ENCODE measurements at places on chromosomes 11 and 22.

GRCh38 chr22:25702040-25702439, 39.9 kb upstream of the MYO18B start:
- DNase-seq: peak; percentile 6

- no peak for DNase-seq
These were observed 258.9 kb downstream of the BUD13 start for GRCh38 chr11:116513894-116514293.

- DNase-seq: no peak
These were observed 29.0 kb downstream of the LAYN start for GRCh38 chr11:111569476-111569875.

DNA sequence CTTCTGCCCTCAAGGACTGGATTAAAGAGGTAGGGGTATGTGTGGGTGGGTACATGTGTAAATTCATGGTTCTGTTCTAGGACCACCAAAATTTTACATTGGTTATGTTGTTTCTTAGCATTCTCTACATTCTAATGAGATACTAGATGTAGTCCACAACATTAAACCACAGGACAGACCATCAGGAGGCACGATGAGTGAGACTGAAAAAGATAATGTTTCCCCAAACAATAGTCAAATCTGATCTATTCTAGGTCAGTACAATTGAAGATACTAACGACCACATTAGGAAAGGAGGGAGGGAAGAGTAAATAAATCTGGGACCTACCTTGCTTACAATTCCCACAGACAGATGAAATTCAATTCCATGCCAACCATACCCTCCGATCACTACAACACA, 42.2 kb downstream of the MRTFA start:
- no peak for DNase-seq

- no peak for DNase-seq
These were observed 28.6 kb downstream of the RRM1 start for GRCh38 chr11:4123218-4123617.

DNA sequence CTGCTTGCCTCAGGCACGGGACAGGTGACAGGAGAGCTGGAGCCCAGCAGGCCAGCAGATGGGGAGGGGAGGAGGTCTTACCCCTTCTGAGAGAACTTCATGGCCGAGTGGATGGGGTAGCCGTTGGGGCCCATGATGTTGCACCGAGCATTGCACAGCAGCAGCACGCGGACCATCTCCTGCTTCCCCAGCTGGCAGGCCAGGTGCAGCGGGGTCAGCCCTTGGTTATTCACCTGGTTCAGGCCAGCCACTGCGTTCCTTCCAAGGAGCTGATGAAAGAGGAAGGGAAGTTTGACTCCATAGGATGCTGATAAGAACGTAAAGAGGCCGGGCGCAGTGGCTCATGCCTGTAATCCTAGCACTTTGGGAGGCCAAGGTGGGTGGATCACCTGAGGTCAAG, 29.4 kb upstream of the BAIAP2L2 start:
- DNase-seq: no peak

DNA sequence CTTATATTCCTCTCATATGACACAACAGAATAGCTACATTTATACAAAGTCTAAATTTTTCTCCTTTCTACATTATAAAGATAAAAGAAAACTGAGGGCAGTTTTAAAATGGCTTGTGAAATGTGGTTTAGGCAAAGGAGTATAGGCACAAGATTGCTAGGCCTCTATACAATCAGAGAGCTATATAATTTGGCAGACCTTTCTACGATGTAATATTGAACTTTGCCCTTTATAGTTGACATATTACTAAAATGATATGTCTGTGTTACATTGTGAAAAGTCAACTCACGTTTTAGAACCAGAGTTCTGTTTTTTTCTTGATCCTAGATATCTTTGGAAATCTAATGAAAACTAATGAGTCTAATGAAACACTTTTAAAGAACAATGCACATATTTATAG, 430.2 kb downstream of the DLG2 start:
- DNase-seq: no peak

DNA sequence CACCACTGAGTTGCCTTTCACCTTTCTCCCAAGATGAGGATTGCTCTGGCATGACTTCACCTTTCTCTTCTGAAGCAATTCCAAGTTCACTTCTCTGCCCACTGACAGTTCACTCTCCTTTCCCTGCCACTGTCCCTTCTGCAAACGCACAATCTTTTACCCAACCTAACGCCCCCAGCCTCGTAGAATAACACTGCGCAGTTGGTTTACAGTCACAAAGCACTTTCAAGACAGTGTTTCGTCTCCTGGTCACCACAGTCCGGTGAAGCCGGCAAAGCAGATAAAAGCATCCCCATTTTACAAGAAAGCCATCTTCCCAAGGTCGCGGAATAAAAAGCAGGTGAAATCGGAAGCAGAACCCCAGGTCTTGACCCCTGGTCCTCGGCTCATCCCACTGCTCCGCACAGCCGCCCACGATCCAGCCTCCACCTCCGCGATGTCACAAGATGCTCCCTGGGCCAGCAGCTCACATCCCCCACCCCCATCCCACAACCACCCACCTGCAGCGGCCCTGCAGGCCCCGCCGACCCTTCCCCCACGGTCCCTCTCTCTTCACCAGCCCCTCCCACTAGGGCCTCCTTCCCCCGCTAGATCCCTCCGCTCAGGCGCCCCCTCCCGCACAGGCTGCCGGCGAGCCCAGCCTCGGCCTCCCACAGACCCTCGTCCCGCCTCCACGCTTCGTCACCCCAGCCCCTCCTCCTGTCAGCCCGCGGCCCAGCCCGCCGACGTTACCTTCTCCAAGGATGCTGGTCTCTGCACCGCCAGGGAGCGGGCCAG, 585 bp downstream of the PI4KA start:
- peak; percentile 89 for DNase-seq

All from NCI-H2227 treated with DMSO at 0.1 percent for 48 hours (cell line).